Pons (tissue), 1 donor: ENCODE measurements at places on chromosomes 6 and 20.

DNA sequence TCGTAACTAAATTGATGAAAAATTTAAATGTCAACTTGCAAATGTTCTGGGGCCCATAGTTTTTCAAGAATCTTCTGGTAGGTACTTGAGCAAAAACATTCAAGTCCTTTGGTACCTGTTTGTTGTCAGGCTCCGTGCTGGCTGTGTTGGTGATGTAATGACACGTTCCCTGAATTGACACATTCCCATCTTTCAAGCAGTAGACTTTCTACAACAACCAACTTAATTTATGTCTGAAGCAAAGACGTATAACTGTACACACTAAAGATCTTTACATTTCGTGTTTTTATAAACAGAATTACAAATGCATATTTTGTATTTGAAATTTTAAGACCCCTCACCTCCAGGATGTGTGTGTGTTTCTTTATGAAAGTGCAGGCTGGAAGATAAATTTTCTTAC lies 49.5 kb downstream of the NCOA3 start:
- DNase-seq, result no peak

DNA sequence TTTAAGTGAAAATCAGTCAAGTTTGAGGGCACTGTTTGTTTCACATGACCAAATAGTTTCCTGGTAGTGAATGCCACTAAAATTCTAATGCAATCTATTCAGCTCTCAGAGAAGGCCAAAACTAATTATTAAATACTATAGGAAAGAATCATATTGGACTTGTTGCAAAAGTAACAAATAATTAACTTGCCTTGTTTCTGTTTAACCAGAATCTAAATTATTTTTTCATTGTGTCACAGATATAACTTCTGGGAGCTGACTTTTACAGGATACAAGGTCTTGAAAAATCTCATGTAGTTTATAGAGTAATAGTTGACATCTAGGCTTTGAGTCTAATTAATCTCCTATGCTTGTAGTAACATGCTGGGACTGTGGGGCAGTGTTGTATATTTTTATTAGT lies 44.5 kb downstream of the PRSS35 start:
- DNase-seq, result no peak

GRCh38 chr6:39884696-39885095 lies 49.6 kb downstream of the MOCS1 start:
- no peak for DNase-seq

- DNase-seq, result no peak
These were observed 122.3 kb downstream of the BANF2 start for GRCh38 chr20:17822039-17822438.

GRCh38 chr20:13745784-13746183 lies 38.9 kb downstream of the ESF1 start:
- DNase-seq, result no peak

DNA sequence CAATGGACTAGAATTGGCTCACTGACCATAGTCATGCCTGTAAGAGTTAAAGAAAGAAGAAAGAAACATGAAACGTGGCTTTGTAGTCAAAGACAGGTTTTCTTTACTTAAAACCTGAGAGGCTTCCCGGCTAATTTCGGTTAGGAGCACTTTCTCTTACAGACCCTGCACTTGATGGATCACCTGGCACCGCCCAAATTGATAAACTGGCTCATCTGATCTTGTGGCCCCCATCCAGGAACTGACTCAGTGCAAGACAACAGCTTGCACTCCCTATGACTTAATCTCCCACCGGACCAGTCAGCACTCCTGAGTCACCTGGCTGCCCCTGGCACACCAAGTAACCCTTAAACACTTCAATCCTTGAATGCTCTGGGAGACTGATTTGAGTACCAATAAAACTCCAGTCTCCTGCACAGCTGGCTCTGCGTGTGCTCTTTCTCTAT lies 12.3 kb downstream of the TMEM14B start:
- DNase-seq, result no peak

- no peak for DNase-seq
These were observed 36.3 kb upstream of the MRGBP start for GRCh38 chr20:62759981-62760431.

DNA sequence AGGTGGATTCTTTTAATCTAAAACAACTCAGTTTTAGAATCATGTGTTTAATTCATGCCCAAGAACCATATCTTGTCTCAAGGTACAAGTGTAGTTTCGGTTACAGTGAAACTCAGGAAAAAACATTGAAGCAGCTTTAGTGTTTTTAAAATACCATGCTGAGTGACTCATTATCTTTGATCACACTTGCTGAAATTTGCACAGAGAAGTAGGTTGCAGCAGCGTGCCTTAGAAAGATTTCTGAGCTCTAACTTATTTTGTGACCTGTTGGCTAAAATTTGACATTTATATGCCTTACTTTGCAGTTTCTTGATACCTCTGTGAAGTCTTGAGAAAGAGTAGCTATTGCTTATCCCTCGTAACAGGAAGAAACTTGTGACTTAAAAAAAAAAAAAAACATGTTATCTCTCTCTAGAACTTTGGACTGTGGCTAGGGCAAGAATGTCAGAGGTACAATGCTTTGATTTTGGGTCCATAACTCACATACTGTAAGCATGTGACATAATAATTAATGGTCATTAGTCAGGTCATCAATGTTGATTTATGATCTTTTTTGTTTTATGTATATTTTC lies 34.5 kb upstream of the FUCA2 start:
- no peak for DNase-seq

DNA sequence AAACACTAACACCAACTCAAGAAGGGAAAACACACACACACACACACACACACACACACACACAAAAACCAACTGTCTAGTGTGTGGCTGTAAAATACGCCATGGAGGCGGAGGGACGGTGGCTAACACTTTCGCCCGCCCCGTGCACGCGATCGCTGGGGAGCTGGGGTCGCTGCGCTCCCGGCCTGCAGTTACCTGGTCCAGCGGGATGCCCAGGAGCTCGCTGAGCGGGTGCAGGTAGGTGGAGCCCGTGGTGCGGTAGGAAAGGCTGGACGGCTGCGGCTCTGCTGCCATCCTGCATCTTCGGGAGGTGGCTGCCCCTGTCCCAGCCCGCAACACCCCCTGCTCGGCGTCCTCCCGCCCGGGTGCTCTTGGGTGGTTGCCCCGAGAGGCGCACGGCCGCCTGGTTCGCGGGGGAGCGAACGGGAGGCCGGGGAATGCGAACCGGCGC lies 303 bp downstream of the MBOAT1 start:
- DNase-seq, result no peak

GRCh38 chr20:60144404-60144803 lies 186.2 kb downstream of the CDH26 start:
- no peak for DNase-seq

DNA sequence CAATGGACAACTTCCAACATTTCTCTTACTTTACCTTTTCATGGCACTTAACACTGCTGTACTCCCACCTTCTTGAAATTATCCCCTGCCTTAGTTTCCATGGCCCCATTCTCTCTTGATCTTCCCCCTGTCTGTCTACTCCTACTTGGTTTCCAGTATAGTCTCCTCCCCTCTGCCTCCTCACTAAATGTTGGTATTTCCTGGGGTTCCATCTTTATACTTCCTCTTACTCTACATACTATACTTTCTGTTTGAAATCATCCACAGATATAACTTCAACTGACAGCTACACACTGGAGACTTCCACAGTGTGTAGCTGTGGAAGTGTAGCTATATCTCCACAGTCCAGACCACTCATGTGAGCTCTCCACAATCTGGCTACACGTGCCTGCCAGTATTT lies 13.5 kb downstream of the ZHX3 start:
- DNase-seq, result no peak

GRCh38 chr20:44264287-44264686 lies 17.2 kb downstream of the GDAP1L1 start:
- no peak for DNase-seq

- DNase-seq, result no peak
These were observed 36.8 kb downstream of the PREX1 start for GRCh38 chr20:48791014-48791413.

- DNase-seq, result peak; percentile 84
These were observed 86.0 kb downstream of the DHX35 start for GRCh38 chr20:39048000-39048696.

GRCh38 chr6:130525408-130525807 lies 159.6 kb downstream of the TMEM200A start:
- DNase-seq, result peak; percentile 56

- DNase-seq, result no peak
These were observed 24.4 kb downstream of the COMMD7 start for GRCh38 chr20:32718749-32719348.

DNA sequence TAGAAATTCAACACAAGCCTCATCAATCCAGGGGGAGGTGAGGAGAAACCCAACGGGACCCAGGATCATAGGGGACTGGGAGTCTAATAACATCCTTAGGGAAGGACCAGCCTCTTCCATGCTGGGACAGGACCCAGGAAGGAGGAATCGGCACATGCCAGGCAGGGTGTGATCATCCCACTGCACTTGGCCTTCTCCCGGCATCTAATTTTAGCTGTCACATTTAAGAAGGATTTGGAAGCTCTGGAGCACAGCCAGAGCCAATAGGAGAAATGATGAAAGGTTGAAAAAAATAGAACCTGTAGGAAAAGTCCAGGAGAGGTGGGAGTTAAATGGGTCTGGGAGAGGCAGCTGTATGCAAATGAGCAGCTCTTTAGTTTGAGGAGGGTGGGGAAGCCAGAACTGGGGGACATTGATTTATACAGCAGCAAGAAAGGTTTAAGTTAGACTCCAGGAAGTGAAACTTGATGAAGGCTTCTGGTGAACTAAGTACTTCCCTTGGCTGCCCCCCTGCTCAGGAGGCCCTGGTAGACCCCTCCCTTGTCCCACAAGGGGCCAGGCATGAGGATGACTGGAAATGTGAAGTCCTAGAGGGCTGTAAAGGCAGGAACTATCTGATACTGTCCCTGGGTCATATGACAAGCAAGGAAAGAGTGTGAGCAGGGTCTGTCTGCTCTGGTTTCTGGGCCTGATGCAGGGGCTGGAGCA lies 260.3 kb downstream of the LRFN2 start:
- DNase-seq, result no peak

- no peak for DNase-seq
These were observed 38.2 kb upstream of the IER3 start for GRCh38 chr6:30782425-30783014.

GRCh38 chr6:156777577-156778453 lies 637 bp downstream of the ARID1B start:
- no peak for DNase-seq

- no peak for DNase-seq
These were observed 8.2 kb downstream of the ASXL1 start for GRCh38 chr20:32366380-32366779.

GRCh38 chr20:8587251-8587650 lies 455.2 kb downstream of the PLCB1 start:
- DNase-seq, result no peak

- DNase-seq, result no peak
These were observed 43.5 kb upstream of the SLCO4A1 start for GRCh38 chr20:62598761-62599194.

GRCh38 chr20:7792150-7792869 lies 147.9 kb downstream of the HAO1 start:
- no peak for DNase-seq

- no peak for DNase-seq
These were observed 26.9 kb downstream of the MUC22 start for GRCh38 chr6:31037169-31037568.

- DNase-seq, result no peak
These were observed 669 bp upstream of the PEX6 start for GRCh38 chr6:42979523-42980177.

- no peak for DNase-seq
These were observed 40.2 kb upstream of the PHACTR3 start for GRCh38 chr20:59564171-59564570.
